ENCODE measurements at places on chromosomes 6 and 20.

GRCh38 chr20:45052698-45053429, 48.1 kb downstream of the KCNS1 start:
- no peak for DNase-seq

- no peak for DNase-seq
Observed at GRCh38 chr6:12298995-12299394, 8.8 kb downstream of the EDN1 start.

DNA sequence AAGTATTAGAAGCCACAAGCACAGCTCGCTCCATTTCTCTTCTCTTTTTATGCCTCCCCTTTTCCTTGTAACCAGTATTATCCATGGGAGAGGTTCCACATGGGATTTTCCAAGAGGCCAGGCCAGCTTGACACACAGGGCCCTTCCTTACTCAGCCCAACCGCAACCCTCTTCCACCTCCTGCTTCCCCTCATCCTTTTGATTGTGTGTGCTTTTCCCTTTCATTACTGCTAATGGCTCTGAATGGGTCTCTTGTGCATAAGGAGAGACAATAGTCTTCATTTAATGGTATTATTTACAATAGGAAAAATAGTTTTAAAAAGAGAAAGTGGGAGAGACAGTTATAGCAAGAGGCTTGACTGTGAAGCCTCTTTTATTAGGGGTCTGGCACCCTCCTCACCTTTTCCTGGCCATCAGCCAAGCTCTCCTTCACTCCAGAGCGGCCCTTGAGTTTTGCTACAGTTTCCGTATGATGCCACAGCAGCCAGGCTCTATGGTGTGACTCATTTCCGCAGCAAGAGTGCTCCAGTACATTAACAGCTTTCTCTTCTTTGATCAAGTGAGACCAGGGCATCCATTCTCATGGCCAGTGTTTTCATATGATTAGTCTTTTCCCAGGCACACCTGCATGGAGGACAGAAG, 579.5 kb downstream of the TFAP2B start:
- DNase-seq: no peak

DNA sequence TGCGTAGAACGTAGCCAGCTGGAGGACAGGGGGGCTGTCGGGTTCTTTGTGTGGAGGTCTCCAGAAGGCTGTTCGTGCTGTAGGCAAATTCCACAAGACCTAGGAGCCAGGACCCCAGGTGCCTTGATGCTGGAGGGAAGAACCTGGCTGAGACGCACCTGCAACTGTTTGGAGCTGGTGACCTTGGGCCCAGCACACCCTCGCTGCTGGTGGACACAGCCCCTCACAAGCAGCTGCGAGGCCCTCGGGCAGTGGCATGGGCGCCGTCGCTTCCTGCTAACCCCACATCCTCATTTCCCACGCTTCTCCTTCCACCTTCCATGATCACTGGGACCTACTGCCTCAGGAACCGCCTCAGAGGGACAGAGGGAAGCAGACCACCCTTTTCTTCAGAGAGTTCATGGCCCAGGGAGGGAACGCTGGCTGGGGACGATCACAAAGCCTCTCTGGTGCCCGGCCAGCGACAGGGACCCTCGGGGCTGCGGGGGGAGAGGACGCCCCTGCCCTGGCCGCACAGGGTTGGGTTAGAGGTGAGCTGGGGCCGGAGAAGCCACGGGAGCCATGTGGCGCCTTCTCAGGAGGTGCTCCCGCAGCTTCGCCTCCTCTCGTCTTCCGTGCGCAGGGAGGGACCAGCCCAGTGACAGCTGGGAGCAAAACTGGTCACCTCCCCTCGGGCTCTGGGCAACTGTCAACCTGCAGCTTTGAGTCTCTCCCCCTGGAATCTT, 18.4 kb downstream of the DLL1 start:
- no peak for DNase-seq

- no peak for DNase-seq
Observed at GRCh38 chr6:108730635-108731515, 117.3 kb upstream of the ARMC2 start.

GRCh38 chr20:46456255-46457028, 50.0 kb upstream of the ELMO2 start:
- no peak for DNase-seq

- DNase-seq: no peak
Observed at GRCh38 chr6:140636908-140637402, 1262.5 kb upstream of the CITED2 start.

DNA sequence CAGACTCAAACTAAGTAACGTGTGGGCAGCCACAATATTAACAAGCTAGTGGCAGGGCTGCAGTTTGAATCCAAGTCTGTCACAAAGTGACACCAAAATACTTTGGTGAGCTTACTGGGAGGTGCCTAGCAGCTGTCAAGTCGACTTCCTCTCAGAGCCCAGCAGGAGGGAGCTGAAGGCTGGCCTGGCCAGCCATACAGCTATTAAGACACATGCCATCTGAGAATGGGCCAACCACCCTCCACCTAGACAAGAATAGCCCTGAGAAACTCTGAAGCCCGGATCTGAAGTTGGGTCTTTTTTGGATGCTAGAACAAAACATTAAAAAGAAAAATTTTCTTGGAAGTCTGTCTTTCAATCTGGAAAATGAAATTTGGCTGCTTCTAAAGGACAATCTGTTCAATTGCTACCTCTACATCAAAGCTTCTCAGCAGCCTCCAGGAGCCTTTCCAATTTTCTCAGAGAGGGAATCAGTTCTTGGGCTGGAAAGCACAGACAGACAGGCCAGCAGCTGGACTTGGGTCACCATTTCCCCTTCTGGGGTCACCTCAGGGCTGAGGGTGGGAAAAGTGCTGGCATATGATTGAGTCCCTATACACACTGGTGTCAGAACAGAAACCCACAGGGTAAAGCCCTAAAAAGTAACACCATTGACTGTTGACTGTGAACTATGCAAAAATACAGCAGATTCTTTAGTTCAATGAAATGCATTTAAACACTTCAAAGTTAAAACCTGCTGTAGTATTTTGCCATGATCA, 42.9 kb downstream of the UQCC1 start:
- no peak for DNase-seq
